ENCODE measurements at places on chromosomes 3 and 15.

GRCh38 chr3:88936831-88937230 lies 170.6 kb upstream of the EPHA3 start:
- no peak for DNase-seq

- DNase-seq = no peak
Measured at GRCh38 chr15:26630857-26631256, 142.0 kb downstream of the GABRB3 start.

GRCh38 chr3:48685293-48685602 lies 467 bp downstream of the NCKIPSD start:
- DNase-seq = no peak

GRCh38 chr3:37297459-37297858 lies 123.1 kb upstream of the LRRFIP2 start:
- DNase-seq = no peak

GRCh38 chr3:113118336-113118735 lies 93.0 kb upstream of the BOC start:
- no peak for DNase-seq

DNA sequence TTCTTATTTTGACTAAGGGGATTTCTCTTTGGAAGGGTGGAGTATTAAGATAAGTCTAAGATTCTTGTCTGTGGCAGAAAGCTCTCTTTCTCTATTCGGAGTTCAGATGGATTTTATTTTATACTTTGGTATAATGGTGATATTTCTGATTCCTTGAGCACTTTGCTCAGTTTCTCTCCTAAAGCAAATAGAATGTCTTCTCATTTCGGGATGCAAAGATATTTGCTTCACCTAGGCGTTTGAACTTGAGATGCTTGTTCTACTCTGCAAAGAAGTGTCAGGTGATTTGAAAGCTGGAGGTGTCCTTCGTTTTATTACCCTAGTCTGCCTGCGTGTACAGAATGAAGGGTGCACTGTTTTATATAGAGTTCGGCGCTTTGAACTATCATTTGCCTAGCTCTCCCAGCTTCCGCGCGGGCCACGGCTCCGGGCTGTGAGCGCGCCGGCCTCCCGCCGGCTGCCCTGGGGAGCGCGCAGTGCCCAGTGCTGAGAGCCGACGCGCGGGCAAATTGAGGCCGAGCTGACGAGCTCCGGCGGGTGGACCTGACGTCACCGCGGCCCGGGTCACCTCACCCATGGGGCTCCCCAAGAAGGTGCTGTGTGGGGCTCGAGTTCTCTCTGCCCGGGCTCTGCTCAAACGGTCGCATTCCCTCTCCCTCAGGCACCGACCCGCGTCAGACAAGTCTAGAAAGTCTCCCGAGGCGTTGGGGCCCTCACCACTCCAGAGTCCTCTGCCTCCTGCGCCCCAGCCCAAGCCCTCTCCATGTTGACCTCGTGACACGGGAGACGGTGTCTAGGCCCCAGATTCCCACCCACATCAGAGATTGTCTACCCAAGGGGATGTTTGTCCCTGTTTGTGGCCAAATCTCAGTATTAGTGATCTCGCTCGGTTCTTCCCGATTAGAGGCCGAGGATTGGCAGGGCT lies 7.5 kb downstream of the SOX2 start:
- DNase-seq = no peak

GRCh38 chr15:64687172-64687571 lies 88.2 kb downstream of the RBPMS2 start:
- no peak for DNase-seq

- DNase-seq = no peak
Measured at GRCh38 chr3:133956982-133957381, 61.3 kb upstream of the RAB6B start.

- no peak for DNase-seq
Measured at GRCh38 chr15:81497238-81497637, 123.2 kb upstream of the TMC3 start.

DNA sequence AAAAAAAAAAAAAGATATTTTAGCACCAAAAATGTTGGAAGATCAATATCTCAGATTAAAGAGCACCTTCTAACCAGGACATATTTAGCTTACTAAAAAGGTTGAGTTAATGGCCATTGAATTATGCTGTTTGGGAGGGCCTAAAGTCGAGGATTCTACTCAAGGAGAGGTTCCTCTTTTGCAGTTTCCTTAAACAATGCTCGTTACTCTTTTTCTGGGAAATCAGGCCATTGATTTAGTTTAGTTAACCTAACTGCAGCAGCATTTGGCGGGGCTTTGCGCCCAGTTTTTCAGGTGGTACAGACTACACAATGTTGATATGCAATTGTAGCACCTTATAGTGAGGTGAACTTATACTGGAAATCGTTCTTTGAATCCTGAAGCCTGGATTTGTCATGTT lies 6.8 kb downstream of the ABHD2 start:
- no peak for DNase-seq

- DNase-seq = no peak
Measured at GRCh38 chr3:37668818-37669610, 192.7 kb upstream of the CTDSPL start.

- DNase-seq = no peak
Measured at GRCh38 chr15:44193651-44194322, 1.3 kb downstream of the FRMD5 start.

DNA sequence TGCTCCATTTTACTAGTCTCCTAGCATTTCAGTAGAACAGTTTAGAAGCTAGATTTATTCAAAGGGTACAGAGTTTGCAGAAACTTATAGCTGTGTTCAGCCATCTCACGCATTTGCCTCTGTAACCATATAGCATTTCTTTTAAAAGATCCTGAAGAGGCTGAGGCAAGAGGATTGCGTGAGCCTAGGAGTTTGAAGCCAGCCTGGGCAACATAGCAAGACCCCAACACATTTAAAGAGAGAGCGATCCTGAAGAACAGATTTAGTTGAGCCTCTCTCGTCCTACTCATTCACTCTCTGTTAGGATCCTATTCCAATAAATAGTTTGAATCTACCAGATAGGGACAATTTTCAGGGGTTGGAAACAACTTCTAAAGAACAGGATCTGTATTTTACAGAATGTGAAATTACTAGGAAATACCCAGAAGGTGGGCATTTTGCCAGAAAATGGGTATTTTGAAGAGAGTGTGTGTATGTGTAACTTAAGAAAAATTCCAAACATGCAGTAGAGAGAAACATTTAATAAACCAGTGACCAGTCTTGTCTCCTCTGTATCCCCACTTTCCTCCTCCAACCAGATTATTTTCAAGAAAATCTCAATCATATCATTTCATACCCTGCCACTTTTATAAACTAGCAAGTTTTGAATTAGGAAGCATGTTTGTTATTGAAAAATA lies 4.5 kb downstream of the EIF3J start:
- DNase-seq = no peak

- peak; percentile 72 for DNase-seq
Measured at GRCh38 chr15:67065531-67066005, at the start of gene SMAD3. SMAD3 (plus strand) TSS chr15:67065602; CDS start chr15:67066155, 553 bp downstream.

DNA sequence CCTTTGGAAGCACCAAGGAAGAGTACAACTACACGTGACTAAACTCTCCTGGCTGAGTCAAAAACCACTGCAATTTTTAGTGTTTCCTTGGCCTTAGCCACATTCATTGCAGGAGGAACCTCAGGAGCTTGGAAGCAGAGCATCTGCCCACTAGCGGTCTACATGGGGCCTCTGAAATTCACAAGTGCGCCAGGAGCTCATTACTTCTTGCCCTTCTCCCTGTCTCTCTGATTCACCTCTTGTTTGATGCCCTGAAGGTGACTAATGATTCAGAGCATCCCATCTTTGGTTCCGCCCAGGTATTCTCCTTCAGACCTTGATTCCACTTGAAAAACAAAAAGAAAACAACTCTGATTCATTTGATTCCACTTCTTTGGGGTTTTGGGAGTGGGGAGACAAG lies 201.1 kb upstream of the LPP start:
- DNase-seq = no peak

DNA sequence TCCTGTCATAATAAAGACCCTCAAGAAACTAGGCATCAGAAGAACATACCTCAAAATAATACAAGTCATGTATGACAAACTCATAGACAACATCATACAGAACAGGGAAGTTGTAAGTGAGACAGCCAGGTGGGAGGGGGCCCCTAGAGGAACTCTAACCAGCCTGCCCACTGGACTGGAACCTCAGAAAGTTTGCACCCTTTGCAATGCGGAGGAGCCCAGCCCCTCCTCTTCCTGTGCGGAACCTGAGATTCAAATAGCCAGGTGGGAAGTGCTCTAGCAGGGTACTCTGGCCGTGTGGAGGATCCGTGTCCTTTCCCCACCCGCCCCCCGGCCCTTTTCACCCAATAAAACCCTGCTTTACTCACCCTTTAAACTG lies 387.0 kb upstream of the CBLB start:
- no peak for DNase-seq

DNA sequence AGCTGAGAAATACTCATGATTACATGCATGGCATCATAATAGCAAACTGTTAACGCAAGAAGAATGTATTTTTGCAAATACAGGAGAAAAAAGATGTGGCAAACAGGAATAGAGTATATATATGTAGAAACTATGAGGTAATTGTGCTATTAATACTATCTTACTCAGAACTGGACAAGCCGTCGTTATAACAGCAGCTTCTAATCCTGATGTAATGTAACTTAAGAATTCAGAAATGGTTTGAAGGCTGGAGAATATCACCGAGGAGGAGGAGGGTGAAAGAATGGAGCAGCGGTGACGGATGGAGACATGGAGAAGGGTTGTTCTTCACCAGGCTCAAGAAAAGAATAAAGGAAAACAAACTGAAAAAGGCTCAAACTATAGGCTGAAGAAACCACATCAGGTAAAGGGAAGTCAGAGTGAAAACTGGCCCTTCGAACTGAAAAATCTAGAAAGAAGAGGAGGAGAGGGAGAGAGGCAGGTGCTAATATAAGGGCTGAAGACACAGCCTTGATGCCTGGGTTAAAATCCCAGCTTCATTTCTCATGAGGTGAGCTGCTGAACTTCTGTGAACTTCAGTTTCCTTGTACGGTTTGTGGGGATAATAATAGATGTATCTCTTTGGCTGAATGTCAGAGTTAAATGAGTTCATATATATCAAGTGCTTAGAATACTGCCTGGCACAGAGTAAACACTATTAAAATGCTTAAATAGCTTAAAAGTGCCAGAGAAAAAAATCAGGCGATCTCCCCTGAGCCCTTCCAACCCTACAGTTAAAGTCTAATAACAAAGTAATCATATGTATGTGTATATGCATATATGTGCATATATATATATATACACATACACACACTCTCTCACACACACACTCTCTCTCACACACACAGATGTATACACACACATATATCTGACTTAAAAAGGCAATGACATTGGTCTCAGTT lies 43.9 kb downstream of the GOLIM4 start:
- DNase-seq = no peak

GRCh38 chr15:77276943-77277342 lies 143.0 kb downstream of the PEAK1 start:
- DNase-seq = no peak

DNA sequence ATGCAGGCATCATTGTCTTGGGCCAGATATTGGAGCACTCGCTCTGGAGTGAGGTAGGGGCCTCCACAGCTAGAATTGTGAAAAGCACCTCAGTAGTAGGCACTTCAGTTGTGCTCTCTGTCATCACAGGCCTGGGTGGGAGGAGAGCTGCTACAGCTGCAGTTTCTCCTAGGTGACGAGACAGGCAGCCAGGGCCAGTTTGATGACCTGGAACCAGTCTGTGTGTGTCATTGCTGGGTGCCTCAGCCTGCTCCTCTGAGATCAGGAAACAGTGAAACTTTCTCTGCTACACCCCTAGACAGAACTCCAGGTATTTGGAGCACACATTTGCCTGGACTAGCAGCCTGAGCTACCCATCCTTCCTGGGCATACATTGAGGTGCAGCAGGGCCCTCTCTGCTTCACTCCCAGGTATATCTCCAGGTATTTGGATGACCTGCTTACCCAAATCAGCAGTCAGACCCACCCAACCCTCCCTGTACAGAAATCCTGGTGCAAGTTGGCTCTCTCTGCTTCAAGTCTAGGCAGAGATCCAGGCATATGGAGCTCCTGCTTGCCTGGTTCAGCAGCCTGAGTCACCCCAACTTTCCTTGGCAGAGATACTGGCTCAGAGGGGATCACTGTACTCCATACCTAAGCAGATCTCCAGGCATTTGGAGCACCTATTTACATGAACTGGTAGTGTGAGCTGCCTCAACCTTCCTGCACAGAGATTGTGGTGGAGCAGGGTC lies 54.3 kb upstream of the SGO1 start:
- no peak for DNase-seq

DNA sequence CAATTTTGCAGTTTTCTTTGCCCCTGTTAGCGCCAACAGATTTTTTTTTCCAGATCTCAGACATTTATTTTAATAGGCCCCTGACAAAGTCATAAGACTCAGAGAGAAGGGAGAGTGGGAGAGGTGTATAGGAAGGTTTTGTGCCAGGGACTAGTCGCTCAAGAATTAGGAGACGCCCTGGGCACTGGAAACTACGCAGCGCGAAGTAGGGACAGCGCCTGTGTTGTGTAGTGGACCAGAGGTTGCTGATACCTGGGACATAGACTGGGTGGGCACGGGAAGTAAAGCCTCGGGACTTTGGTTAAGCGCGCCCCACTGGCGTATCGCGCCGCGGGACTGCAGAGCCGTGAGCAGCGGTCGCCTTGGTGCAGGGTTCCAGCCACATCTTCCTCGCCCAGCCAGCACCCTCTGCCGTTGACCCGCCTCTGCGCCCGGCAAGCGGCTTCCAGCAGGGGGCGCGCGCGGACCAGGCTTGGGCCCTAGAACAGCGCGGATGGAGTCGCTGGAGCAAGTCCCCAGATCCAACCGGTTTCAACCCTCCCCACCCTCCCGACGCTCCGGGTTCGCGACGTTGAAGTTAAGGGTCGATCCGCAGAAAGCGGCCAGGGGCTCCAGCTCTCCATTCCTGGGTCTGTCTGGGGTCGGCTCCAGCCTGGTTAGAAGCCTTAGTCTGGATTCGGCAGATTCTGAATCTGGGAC lies 3.0 kb upstream of the ISLR2 start:
- peak; percentile 73 for DNase-seq

DNA sequence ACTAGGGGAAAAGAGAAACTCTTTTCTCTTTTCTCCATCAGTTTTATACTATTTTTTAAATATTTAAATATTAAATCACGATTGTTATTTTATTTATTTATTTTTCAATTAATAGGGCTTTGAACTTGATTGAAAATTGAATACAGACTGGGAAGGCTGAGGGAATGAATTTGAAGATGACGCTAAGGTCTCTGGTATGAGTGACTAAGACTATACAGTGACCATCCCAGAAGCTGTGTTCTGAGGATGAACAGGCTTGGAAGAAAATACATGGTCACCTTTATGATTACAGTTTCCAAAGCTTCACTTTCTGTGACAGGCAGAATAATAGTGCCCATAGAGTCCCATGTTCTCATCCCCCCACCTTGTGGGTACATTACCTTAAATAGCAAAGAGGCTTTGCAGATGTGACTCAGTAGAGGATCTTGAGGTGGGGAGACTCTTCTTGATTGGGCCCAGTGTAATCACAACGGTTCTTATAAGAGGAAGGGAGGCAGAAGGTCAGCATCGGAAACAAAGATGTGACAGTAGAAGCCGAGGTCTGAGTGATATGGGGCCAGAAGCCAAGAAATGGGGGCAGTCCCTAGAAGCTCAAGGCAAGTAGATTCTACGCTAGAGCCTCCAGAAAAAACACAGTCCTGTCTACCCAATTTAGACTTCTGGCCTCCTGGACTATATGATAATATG lies 51.0 kb upstream of the LPP start:
- DNase-seq = no peak

Measured in stimulated activated naive CD4-positive, alpha-beta T cell treated with Interleukin-2 at 50 U/mL for 16 hours (primary cell).